Activated T-cell treated with anti-CD3 and anti-CD28 coated beads, Interleukin-2, amount 50 U/mL, for 72 hours (primary cell): ENCODE measurements at places on chromosomes 2 and 18.

GRCh38 chr2:228624733-228625132 is 443.2 kb upstream of the SPHKAP start:
- DNase-seq, result no peak

DNA sequence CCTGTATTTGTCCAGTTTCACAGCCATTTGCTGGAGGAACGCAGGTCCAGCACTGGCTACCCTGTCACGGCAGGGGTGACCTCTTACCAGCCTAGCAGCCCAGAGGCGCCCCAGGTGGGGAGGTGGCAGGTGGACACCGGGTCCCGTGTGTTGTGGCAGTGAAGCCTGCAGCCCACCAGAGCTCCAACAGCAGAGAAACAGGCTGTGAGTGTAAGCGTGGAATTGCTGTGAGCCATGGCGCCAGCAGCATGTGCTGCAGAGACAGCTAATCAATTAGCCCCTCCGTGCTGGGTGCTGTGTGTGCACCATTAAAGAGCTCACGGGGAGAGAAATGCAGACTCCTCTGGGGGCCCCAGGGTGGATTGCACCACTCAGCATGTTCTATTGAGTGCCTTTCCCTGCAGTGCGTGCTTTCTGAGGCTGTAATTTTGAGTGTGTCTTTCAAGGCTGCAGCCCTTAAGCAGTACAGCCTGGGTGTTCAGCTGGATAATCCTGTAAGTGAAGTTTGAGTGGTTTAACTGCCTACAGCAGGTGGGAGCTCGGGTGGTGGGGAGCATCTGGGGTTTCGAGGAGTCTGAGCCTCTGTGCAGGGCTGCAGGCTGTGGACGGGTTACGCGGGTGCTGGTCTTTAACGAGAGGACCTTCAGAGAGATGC is 15.9 kb downstream of the RTP5 start:
- DNase-seq, result no peak

GRCh38 chr2:119482481-119483394 is 41.5 kb downstream of the SCTR start:
- no peak for DNase-seq

DNA sequence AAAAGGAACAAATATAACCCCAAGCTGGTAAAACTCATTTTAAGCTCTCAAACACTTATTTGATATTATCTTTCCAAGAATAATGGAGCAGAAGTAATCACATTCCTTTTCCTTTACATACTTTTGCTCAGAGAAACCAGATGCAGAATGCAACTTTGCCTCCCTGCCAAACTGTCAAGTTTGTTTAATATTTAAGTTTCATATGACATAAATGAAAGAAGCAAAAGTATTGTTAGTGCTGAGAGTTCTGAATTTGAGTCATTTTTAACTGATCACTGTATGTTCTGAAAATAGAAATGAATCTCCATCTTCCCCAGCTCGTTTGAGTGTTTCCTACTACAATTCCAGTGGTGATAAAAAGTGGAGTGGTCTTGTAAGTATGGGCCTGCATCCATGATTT is 423.4 kb downstream of the PID1 start:
- no peak for DNase-seq
